T-cell (primary cell): ENCODE measurements at places on chromosomes 5 and 9. TPM values are rescaled to one million over a fixed set of nuclear protein-coding genes. Genes with fewer than 3 reads are reported as not detected.

The SLC6A19 gene
- total RNA-seq = not detected

The DNAJA1 gene
- total RNA-seq = 170 TPM

The ZNF483 gene
- total RNA-seq = 20.5 TPM

The GLRA1 gene
- not detected for total RNA-seq

The INSL4 gene
- not detected for total RNA-seq

The GLIPR2 gene
- 31.6 TPM for total RNA-seq

The TRUB2 gene
- 12.4 TPM for total RNA-seq

The BAAT gene
- total RNA-seq = 0.35 TPM

The CEP120 gene
- 57.2 TPM for total RNA-seq

The SHOC1 gene
- total RNA-seq = not detected

The PCDHGC4 gene
- 0.18 TPM for total RNA-seq

The OR2K2 gene
- not detected for total RNA-seq

The OR1Q1 gene
- not detected for total RNA-seq

The CTXN3 gene
- total RNA-seq = not detected

The ZNF367 gene
- 3.7 TPM for total RNA-seq

The SLC31A2 gene
- 3.4 TPM for total RNA-seq

The WWC1 gene
- total RNA-seq = 1.6 TPM
